ENCODE measurements at places on chromosomes 4 and X.

DNA sequence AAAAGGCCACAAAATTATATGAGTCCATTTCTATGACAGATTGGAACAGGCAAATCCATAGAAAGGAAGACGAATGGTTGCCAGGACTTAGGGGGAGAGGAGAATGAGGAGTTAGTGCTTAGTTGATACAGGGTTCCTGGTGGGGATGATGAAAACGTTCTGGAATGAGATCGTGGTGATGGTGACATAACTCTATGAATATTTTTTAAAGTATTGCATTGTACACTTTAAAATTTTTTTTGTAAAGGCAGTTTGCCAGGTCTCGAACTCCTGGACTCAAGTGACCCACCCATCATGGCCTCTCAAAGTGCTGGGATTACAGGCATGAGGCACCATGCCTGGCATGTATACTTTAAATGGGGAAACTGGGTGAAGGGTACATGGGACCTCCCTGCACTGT is 9.9 kb upstream of the CCNQ start:
- no peak for DNase-seq

DNA sequence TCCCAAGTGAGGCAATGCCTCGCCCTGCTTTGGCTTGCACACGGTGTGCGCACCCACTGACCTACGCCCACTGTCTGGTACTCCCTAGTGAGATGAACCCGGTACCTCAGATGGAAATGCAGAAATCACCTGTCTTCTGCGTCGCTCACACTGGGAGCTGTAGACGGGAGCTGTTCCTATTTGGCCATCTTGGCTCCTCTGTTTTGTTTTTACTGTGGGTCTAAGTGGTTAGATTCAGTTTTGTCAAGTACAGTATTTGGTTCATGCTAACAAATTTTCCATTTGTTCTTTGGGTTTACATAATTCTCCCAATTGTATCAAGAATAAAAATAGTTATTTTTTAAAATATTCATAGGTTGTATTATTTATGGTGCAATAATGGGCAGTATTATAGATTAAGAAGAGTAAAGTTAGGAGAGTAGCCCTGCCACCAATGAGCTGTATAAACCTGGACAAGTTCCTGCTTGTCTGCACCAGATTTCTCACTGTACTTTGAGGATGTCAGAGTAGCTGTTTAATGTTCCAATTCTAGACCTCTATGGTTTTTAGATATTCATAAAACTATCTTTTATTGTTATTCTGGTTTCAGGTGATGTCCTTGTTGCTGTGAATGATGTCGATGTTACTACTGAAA is 23.4 kb downstream of the INTU start:
- no peak for DNase-seq

DNA sequence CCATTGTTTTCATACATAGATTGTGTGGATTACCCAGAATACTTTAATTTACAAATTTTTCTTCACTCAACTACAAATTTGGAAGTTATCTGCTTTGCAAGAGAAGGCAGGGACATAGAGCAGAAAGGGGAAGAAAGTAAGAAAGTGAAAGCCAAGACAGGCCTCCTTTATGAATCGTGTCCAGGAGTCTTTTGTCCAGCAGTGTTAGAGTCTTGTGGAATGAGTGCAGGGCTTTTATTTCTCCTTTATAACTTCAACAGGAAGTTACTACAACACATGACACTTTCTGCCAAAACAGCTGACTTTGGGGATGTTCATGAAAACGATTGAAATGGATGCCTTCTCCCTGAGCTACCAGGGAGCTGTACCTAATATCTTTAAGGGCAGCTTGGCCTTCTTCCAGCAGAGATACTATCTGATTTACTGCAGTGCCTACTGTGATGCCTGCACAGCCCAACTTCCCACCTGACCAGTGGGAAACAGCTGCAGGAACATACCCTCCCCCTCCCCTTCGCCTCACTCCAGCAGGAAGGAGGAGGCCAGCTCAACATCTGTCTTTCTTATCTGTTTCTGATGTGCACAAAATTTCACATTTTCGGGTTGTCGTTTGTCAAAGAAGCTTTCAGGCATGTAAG is 557.7 kb upstream of the SLIT2 start:
- no peak for DNase-seq

DNA sequence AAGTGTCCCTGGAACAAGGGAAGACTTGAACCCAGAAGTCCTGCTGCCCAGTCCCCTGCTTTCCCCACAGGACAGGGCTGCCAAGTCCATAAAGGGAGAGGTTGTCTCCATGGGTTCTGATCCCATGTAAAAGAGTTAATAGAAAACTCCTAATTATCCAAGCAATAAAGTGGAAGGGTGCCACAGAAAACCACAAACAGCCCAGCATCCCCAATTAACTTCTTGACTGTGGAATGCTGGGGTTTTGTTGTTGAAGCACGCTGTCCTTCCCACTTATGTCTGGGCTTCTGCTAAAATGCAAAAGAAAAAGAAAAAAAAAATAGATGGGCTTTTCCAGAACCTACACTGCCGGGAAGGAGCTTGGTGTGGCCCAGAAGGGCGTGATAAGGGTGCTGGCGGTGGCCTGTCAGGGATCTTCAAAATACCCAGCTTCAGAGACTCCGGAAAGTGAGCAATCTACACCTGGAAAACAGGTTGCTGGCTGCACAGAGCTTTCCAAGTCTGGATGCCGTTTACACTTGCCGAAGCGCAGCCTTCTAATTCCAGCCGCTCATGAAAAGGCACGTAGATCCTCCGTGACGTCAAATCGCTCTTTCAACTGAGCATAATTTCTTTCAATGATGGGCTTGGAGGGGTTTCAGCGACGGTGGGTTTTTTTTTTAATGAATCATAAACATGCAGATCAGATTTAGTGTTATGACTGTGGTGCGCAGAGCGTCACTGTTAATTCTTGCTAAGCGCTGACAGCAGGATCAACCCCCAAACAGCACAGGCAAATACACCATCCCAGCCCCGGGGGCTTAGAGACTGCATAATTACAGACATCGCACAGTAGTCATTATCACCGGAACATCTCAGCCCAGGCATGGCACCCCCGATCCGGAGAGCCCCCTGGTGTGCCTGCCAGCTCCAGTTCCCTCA is 197.6 kb downstream of the BCOR start:
- DNase-seq, result no peak

- DNase-seq, result no peak
Measured at GRCh38 chr4:7021355-7021754, 21.8 kb upstream of the TADA2B start.

GRCh38 chr4:87388901-87389300 is 2.1 kb downstream of the HSD17B11 start:
- DNase-seq, result no peak

Data from non-pigmented ciliary epithelial cell (primary cell).